ENCODE measurements at places on chromosomes 4 and X.
A peak's percentile ranks its signal among the peaks of the same experiment; 100 is the strongest.

- no peak for DNase-seq
Measured at GRCh38 chr4:90317785-90318184, 190.6 kb downstream of the CCSER1 start.

GRCh38 chr4:188143731-188144130, 4.5 kb downstream of the TRIML1 start:
- DNase-seq = no peak

- DNase-seq = no peak
Measured at GRCh38 chrX:13863324-13863723, 46.4 kb upstream of the GPM6B start.

- no peak for DNase-seq
Measured at GRCh38 chr4:68904786-68905185, 46.8 kb downstream of the UGT2A3 start.

- DNase-seq = no peak
Measured at GRCh38 chr4:100504086-100504874, 13.5 kb downstream of the EMCN start.

- DNase-seq = no peak
Measured at GRCh38 chr4:3786196-3786869, 20.1 kb downstream of the ADRA2C start.

DNA sequence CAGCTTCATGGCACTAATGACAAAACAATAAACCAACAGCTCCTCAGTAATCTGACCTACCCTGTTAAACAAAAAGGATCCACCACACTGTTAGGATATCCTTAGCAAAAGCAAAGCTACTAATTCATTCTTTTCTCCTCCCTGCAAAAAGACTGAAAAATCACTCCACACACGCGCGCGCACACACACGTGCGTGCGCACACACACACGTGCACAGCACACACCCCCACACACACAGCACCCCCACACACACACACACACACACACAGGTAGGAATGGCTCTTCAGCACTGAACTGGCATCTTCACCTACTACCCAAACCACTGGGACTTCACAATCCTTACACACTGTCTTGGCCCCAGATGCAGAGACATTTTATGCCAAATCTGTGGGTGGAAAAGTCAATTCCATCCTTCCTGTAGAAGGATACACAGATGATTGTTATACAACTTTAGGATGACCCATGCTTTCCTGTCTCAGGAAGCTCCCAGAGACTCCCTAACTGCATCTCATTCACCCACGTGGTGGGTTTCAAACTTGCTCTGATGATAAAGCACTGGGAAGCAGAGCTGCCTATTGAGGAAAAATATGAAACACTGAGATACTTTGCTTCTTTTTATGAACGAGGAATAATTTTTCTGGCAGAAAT, 102.5 kb downstream of the TSPAN5 start:
- DNase-seq = no peak

DNA sequence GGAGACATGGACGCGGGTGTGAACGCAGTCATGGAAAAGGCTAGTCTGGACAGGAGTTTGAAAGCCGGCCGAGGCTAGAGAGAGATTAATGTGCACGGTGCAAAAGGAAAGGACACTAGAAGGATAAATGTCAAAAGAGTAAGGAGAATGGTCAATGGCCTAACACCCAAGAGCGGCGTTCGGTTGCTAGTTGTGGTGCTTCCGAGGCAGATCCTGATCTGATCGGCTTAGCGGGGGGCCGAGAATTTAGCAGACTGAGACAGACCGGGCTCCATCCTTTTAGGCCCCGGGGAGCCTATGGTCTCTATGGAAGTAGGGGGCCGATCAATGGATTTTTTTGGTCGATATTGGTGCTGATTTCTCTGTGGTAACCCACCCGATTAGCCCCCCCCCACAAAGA, 6.9 kb downstream of the GAGE10 start:
- DNase-seq = no peak

GRCh38 chrX:110062919-110063318, 60.0 kb downstream of the TMEM164 start:
- no peak for DNase-seq

GRCh38 chr4:54255881-54256280, 26.8 kb downstream of the PDGFRA start:
- no peak for DNase-seq

DNA sequence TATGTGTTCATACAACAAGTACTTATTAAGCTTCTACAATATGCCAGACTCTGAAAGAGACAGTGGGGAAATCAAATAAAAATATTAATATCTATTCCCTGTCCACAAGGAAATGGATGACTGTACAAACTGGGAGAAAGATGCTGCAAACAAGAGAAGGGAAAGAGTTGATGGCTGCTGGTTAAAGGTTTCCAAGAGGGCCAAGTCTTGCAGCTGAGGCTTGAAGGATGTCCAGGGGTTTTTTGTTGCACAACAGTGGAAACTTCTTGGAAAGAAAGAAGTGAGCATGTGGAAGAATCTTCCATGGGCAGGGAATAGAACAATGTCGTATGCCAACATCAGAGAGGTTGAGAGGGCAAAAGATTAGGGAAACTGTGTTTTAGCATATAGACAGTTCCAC, 95.8 kb downstream of the MID1 start:
- no peak for DNase-seq

- no peak for DNase-seq
Measured at GRCh38 chr4:152997771-152998487, 61.8 kb downstream of the FHDC1 start.

DNA sequence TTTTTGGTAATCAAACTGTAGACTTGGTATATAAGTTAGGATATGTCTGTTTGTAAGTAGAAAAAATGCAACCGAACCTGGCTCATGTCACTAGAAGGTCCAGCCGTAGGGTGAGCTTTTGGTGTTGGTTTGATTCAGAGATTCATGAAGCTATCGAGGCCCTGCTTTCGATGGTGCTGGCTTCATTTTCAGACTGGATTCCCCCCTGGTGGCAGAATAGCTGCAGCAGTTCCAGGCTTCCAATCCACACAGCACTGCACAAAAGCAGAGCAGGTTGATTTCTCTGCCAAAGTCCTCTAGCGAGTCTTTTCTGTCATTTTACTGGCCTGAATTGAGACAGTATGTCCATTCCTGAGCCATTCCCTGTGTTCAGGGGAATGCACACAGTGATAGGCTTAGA, 33.1 kb downstream of the PDK3 start:
- DNase-seq = no peak

GRCh38 chr4:111334361-111334760, 711.5 kb upstream of the PITX2 start:
- DNase-seq = no peak

GRCh38 chrX:10103023-10103422, 53.8 kb upstream of the CLCN4 start:
- DNase-seq = no peak

- DNase-seq = no peak
Measured at GRCh38 chr4:186475202-186475601, 80.2 kb downstream of the MTNR1A start.

DNA sequence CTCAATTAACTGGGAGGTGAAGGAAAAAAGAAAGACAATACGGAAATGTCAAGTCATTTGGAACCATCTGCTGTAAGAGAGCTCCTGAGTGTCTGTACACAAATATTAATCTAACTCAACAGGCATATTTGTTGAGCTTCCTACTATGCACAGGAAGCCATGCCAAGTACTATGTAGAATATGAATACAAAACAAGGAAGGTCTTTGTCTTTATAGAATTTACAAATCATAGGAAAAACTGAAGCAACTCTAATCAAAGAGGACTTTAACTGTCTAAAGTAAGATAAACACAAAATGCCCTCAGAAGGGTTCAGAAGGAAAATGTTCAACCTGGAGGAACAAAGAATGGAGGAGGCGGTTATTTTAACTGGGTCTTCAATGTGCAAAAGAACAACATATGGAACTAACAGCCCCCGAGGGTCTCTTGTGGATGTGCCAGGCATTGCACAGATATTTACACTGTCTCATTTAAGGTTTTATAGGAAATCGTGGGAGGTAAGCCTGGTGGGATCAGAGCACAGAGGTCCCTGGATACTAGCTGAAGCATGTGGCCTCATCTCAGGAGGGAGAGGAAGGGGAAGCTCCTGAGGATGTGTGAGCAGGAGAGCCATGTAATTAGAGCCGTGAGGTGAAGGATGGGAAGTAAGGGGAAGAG, 5.8 kb downstream of the FAM114A1 start:
- no peak for DNase-seq

GRCh38 chrX:49059681-49060085, 884 bp downstream of the CCDC120 start:
- no peak for DNase-seq

GRCh38 chr4:124437853-124438495, 274.6 kb downstream of the ANKRD50 start:
- DNase-seq = no peak

- DNase-seq = no peak
Measured at GRCh38 chrX:39795605-39796004, 302.2 kb downstream of the BCOR start.

GRCh38 chr4:66804979-66805378, 740.3 kb downstream of the CENPC start:
- no peak for DNase-seq

DNA sequence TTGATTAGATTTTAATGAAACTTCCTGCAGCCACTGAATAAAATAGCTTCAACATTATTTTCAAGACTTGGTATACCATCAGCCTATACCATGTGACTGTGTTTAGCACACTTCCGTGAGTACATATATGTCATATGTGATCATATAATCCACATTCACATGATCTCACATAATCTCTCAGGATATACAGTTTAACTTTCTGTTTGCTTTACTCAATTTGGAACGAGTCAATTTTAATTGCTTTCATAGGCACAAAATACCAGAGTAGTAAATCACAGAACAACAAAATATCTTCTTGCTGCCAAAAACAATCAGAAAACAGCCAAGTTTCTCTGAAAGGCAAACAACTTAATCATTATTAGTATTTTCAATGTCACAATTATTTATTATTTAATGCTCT, 731.1 kb upstream of the DIAPH2 start:
- no peak for DNase-seq

GRCh38 chr4:186587416-186588018, 32.1 kb upstream of the MTNR1A start:
- peak; percentile 52 for DNase-seq

GRCh38 chrX:20515841-20516461, 249.2 kb upstream of the RPS6KA3 start:
- DNase-seq = no peak

GRCh38 chrX:153521034-153521433, 3.6 kb downstream of the ATP2B3 start:
- no peak for DNase-seq

GRCh38 chr4:71860643-71861042, 76.8 kb upstream of the GC start:
- DNase-seq = no peak

GRCh38 chrX:115584696-115585095, 23.7 kb downstream of the PLS3 start:
- no peak for DNase-seq

- no peak for DNase-seq
Measured at GRCh38 chr4:119641765-119642164, 13.2 kb upstream of the PDE5A start.

DNA sequence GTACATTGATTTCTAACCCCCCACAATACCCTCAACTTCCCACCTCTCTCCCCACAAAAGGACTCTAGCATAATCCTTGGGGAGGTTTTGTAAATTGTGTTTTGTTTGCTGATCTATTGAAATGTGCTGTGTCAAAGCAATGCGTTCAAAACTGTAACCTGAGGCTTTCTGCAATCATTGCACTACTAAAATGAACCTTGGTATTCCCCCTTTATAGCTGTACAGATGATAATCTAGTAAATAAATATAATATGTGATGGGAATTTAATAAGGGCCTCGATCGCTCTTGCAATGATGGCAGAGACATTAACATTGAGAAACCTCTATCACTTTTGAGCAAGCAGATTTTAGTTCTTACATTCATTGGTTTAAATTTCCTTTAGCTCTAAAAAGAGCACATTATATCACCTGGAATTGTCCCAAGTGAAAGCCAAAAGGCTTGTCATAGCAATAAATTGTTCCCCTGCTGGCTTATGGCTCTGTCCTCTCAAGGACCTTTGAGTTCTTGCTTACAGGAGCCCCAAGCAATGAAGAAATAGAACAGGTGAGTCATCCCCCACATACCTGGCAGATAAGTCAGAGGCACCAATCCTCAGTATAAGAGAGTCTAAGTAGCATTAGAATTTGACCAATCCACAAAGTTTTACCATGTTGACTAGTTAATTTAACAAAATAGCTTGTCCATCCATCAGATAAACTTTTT, 18.4 kb upstream of the ACE2 start:
- no peak for DNase-seq

DNA sequence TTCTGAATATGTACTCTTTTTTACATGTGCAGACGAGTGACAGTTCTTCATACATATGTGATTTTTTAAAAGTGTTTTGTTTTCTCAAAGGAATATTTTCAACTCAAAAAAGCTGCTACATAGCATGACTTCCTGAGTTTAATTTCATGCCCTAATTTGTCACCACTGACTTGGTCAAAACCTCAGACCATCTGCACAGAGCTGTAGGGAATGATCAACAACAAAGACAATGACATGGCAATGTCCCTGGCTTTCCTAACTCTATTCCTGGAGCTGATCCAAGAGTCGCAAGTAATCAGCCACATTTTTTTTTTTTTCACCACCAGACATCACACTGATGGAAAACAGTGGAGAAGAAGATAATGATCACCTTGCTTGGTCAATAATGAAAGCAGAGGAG, 97.7 kb downstream of the TMA16 start:
- DNase-seq = no peak

DNA sequence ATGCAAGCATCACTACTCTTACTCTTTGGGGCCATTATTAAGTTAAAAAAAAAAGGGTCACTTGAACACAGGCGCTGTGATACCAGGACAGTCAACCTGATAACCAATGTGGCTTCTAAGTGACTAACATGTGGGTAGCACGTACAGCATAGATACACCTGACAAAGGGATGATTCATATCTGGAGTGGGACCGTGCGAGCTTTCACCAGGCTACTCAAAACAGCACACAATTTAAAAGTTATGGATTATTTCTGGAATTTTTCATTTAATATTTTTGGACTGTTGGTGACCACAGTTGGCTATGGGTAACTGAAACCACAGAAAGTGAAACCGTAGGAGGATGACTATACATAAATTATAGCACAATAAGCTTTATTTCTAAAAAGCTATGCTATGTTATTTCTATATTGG, 113.8 kb upstream of the STIM2 start:
- DNase-seq = no peak

DNA sequence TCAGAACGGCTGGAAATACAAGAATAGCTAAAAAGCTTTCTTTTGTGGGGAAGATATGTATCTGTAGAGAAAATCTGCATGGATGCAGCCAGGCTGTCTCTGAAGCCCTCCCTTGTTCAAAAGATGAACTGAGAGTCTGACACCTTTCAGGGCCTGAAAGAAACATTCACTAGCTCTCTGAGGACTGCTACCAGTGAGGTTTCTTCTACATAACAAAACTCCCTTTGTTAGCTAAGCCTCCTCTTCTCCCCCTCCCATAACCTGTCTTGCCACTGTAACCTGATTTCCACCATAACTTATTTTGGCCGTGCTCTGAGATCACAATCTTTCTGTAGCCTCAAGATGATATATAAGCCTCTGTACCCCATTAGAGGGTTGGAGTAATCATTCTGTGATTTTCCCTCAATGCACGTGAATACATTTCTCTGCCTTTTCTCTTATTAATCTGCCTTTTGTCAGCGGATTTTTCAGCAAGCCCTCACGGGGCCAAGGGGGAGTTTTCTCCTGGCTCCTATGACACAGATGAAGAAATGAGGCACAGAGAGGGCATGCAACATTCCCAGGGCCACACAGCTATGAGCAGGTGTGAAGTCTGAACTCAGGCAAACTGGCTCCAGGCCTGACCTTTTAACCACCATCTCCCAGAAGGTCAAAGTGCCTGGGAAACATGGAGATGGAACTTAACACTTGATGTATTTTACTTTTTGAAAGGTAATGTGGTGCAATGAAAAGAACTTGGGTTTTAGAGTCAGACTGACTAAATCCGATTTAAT, 161.6 kb upstream of the PRDX4 start:
- DNase-seq = no peak
